ENCODE measurements at places on chromosomes 11 and 22. TPM values are rescaled to one million over a fixed set of nuclear protein-coding genes. Genes with fewer than 3 reads are reported as not detected.

Gene SCUBE1
- not detected for total RNA-seq

Gene RTN4R
- 0.59 TPM for total RNA-seq

Gene KCNK4
- total RNA-seq = not detected

Gene OR8G1
- not detected for total RNA-seq

Gene OR8A1
- not detected for total RNA-seq

Gene UBTFL1
- not detected for total RNA-seq

Gene MRGPRX4
- total RNA-seq = not detected

Gene EFEMP2
- total RNA-seq = 39.7 TPM

Gene SCN2B
- total RNA-seq = not detected

Gene CCDC73
- not detected for total RNA-seq

Gene DRD4
- total RNA-seq = under 0.01 TPM

Gene B4GALNT4
- total RNA-seq = 0.59 TPM

Gene DDTL
- total RNA-seq = 3.7 TPM
